NB4 (cell line): ENCODE measurements at places on chromosomes 16 and 17.

DNA sequence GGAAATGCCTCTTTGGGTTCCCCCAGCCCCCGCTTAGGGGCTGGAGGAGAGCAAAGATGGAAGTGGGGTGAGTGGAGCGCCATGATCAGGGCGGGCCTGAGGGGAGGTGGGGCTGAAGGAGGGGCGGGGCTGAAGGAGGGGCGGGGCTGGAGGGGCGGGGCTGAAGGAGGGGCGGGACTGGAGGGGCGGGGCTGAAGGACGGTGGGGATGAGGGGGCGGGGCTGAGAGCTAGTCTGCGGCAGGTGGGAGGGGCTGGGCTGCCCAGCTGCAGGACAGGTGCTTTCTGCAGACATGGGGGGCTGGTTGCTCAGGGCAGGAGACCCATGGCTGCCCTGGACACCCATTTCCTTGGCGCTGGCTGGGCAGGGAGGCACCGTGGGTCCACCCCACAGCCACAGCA is 39.1 kb upstream of the PABPN1L start:
- DNase-seq = peak; percentile 47

GRCh38 chr17:56367366-56367765 is 214.1 kb downstream of the ANKFN1 start:
- DNase-seq = no peak

GRCh38 chr16:49545741-49546448 is 172.3 kb downstream of the C16orf78 start:
- DNase-seq = no peak

DNA sequence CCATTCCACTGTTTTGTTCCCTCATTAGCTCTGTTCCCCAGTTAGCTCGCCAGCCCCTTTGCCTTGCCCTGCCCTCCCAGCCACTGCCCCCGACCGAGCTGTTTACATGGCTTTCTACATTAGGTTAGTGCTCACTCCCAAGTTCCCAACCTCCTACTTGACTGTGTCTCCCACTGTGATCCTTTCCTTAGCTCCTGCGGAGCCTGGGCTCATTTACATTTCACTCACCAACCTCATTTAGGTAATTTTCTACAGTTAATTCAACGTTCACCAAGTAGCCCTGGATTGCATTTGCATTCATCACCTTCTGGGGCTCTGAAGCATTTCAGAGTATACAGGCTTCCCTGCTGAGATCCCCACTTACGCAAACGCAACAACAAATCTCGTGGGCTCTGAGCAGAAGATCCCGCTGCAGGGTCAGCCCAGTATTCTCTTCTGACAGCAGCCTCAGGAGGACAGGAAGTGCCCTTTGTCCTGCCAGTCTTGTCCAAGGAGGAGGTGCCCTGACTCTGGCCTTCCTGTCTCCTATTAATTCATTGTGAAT is 325.8 kb upstream of the CCL2 start:
- DNase-seq = no peak

GRCh38 chr17:64343833-64344637 is 46.6 kb downstream of the PECAM1 start:
- DNase-seq = no peak

- DNase-seq = peak; percentile 67
Observed at GRCh38 chr17:10729334-10730193, at the start of gene TMEM220. Gene TMEM220, minus strand, starts transcription at chr17:10730023. Its CDS starts 172 bp downstream, at chr17:10729851.

GRCh38 chr16:57801098-57801808 is 1.0 kb downstream of the KIFC3 start:
- DNase-seq = peak; percentile 72
